ENCODE measurements at places on chromosomes 3 and 15.

DNA sequence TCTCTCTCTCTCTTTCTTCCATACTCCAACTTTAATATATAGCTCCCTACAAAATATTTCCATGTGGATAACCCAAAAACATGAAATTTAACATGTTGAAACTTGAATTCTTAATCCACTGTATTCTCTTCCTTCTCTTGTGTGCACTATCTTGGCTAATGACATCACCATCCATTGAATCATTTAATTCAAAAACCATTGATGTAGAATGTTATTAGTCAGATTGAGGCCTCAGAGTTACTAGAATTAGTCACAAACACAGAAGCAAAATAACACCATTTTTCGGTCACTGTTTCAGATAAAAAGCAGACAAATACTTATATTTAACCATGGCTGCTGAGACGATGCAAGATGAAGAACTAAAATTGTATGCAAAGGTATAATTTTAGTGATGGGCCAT, 256.9 kb upstream of the LRRC3B start:
- no peak for DNase-seq

DNA sequence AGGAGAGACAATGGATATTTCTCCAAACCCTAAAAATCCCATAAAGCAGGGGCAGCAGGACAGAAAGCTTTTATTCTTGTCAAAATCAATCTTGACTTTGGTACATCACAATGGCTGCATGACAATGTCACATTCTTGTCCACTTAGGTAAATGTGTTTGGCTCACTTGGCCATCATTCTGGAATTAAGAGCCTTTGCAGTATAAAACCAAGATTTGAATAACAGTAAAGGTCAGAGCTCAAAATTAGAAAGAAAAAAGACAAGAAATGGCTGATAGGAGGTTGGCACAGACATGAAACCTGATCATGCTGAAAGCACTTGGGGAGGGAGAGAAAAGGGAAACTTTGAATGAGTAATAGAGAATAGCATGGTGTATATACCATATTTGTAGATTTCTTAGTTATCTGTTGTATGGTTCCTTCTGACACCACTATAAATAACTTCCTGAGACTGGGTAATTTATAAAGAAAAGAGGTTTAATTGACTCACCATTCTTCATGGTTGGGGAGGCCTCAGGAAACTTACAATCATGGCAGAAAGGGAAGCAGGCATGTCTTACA, 158.5 kb upstream of the SGO1 start:
- DNase-seq: no peak

- DNase-seq: no peak
Observed at GRCh38 chr3:172260381-172260780, 187.9 kb downstream of the GHSR start.

DNA sequence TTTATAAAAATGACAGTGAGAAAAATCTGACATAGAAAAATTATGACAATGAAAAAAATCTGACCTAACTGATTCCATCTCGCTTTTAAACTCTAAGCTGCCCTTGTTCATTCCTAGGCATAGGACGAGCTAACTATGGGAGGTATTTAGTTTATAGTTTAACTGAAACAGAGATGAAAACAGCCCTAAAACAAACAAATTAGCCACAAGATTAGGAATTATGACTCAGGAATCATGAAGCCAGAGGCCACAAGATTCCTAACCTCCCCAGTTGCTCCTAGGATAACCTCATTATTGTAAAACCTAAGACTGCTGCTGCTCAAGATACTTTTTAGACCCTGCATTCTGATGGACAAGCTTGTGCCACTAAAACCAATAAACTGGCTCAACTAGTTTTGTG, 122.7 kb upstream of the MNS1 start:
- DNase-seq: no peak

DNA sequence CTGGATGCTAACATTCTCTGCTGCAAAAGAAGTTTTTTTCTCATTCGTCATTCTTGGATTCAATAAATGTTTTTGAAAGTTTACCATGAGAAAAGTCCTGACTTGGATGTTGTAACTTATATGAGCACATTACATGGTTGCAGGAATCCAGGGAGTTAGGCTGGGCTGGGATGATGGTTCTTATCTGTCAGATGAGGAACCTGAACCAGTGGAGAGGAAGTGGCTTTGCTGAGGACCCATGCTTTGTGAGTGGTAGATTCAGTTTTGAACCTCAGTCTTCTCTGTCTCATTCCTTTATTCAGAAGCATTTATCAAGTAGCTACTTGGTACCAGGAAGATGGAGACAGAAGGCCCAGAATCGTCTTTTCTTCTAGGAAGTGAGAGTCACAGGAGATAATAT, 3.7 kb upstream of the GASK1A start:
- no peak for DNase-seq

All from stimulated activated CD8-positive, alpha-beta memory T cell treated with anti-CD3 and anti-CD28 coated beads, Interleukin-4, amount 100 ng/mL, for 24 hours (primary cell).